Skeletal muscle cell (primary cell): ENCODE measurements at places on chromosomes 3 and 15.
A peak's percentile ranks its signal among the peaks of the same experiment; 100 is the strongest.

GRCh38 chr3:9347887-9348286 is 15.0 kb upstream of the THUMPD3 start:
- DNase-seq: peak; percentile 71

- no peak for DNase-seq
Measured at GRCh38 chr3:101689286-101689685, 2.8 kb upstream of the RPL24 start.

GRCh38 chr15:45468294-45468693 is 54.3 kb downstream of the SLC30A4 start:
- no peak for DNase-seq

GRCh38 chr15:74573987-74574386 is 33.0 kb downstream of the ARID3B start:
- no peak for DNase-seq

- DNase-seq: no peak
Measured at GRCh38 chr3:55523471-55523870, 36.4 kb upstream of the WNT5A start.

DNA sequence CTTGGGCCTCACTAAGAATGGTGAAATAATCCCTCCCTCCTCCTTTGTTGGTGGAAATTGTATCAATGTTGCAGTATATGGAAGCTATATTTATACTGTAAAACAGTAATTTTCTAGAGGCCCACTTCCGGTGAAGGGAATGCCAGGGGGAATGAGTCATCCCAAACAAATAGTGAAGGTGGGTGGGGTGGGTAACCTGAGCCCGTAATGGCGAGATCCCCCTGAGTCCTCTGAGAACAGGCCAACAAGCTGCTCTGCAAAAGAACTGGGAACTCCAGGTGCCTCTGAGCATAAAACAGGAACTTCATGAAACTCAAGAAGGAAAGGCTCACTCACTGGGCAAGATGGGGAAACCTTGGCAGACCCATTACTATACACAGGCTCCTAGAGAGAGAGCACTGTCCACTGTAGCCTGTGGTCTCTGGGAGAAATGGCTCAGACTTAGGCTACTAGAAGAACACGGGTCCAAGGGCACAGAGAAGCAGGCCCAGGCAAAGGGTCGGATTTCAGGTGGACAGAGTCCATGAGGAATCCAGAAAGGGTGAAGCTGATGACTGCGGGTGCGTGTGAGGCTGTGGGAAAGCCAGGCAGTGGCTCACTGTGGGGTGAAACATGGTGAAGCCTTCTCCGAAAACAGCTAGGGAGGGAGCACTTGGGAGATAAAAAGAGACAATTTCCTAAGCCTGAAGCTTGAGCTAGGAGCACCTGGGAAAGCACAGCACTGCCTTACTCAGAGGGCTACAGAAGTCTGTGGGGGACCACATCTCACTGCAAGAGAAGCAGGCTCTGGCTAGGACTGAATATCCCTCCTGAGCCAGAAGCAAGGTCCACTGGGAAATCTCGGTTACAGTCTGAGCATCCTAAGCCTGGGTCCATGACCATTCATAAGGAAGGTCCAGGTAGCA is 19.8 kb downstream of the LARP6 start:
- peak; percentile 65 for DNase-seq

DNA sequence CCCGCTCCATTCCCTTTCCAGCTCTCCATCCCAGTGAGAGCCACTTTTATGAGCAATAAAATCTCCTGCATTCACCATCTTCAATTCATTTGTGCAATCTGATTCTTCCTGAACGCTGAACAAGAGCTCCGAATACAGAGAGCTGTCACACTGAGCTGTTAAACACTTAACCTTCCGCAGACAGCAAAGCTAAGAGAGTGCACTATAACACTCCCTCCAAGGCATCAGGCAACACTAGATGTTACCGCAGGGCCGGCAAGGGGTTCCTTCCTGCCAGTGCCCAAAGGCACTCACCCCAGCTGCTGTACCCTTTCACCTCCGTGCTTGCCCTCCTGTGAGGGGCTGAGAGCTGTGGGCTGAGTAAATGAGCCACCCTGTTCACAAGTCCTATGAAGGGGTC is 85.6 kb downstream of the BCHE start:
- no peak for DNase-seq

- no peak for DNase-seq
Measured at GRCh38 chr3:132321304-132321703, 4.1 kb downstream of the ACP3 start.

DNA sequence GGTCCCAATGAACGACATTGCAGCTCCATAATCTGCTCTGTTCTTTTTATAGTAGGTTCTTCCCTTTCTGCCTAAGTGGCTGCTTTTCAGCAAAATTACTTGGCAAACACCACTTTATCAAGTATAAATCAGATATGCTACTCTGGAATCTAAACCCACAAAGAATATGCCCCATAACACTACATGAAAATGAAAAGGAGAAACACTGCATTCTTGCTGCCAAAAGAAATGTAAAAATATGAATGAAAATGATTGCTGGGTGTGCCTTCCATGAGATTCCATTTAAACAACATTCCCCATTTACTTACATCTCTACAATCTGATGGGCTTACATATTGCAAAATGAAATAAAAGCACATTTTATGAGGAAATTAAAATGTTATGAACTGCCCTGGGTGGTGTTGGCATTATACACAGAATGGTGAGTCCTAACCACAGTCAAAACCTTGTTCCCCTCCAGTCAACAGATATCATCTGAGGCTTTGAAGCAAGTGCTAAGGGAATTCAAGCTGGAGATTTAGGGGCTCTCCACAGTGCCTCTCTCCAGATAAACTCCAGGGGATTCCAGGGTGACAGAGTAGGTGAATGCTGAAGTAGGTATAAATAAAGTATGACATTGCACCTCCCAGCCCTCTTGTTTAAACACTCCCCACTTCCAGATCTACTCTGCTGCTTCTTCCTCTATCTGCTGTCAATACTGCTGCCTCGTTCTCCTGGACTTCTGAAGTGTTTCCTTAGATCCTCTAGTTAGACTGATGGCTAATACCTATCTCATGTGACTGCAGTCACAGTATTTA is 136.5 kb downstream of the RORA start:
- no peak for DNase-seq

DNA sequence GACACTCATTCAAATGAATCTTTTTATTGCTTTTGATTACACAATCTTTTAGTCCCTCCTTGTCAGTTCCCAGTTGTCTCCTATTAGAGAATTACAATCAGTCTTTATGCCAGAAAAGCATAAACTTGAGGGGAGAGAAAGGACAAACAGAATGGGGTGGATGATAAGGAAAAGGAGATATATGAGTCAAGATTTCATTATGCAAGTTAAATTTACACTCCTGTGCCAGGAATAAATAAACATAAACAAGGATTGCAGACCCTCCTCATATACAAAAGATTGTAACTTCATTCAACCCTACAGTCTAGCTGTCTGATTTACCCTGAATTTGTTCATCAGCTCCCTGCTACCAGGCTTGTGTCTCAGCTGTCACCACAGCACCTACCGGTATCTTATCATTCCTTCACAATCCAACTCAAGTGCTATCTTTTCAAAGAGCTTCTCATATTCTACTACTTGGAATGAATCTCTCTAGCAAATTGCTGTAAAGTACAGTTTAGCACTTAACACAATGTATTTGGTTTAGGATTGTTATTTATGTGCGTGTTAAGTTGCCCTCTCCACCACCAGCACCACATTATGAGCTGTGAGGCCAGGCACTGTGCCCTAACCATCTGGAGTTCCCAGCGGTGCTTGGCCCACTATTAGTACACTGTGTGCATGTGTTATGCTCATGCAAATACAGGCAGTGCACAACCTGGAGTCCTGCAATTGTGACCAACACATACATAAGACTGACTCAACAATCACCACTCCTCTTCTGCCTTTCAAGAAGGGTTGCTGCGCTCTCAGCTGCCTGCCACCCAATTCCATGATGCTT is 504.1 kb downstream of the TBL1XR1 start:
- no peak for DNase-seq

DNA sequence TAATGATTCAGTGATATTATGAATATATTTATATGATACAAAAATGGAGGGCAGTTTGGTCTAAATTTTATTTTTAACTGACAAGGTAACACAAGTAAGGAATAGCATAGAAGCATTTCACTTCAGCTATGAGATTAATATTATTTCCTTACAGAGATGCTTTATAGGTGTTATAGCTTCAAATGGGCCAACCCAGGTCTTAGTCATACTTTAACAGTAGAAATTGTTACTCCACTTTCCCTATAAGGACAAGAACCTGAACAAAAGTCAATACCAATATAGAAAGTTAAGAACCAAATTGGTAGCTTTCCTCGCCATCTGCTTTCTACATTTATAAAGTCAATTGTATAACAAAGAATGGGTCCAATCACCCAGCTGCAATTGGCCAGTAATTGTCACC is 570.6 kb downstream of the FOXP1 start:
- no peak for DNase-seq

GRCh38 chr3:162015856-162016255 is 519.2 kb downstream of the OTOL1 start:
- no peak for DNase-seq

- no peak for DNase-seq
Measured at GRCh38 chr3:30549600-30549999, 56.8 kb upstream of the TGFBR2 start.

DNA sequence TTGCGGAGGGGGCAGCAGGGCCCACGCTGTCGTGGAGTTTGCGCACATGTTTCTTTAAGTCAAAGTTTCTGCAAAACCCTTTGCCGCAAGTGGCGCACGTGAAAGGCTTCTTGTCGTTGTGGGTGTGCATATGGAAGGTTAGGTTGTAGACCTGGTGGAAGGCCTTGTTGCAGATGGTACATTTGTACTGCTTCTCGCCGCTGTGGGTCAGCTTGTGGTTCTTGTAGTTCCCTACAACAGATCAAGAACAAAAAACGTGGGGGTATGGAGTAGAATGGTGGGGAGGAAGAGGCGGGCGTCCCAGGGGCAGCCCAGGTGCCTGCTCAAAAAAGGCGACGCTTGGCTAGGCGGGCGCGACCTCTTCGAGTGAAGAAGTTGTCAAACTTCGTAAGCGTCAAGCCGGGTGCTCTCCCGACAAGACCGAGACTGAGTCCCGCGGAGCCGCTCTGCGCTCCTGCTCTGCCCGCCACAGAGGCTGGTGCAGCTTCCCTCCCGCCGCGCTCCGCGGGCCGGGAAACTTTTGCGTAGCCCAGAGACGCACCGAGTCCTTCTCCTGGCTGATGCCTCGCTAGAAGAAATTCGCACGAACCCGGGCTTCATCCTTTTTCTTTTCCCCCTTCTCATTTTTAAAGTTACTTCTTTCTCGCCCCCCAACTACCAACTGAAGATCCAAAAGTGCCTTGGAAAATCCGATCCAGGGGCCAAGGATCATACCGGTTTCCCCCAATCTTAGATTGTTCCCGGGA is 3.1 kb downstream of the FEZF2 start:
- DNase-seq: no peak

- DNase-seq: no peak
Measured at GRCh38 chr3:71462586-71462985, 120.9 kb downstream of the FOXP1 start.

- DNase-seq: no peak
Measured at GRCh38 chr3:153032891-153033290, 129.1 kb upstream of the RAP2B start.

GRCh38 chr3:129358177-129358771 is 70.2 kb downstream of the EFCAB12 start:
- DNase-seq: no peak

DNA sequence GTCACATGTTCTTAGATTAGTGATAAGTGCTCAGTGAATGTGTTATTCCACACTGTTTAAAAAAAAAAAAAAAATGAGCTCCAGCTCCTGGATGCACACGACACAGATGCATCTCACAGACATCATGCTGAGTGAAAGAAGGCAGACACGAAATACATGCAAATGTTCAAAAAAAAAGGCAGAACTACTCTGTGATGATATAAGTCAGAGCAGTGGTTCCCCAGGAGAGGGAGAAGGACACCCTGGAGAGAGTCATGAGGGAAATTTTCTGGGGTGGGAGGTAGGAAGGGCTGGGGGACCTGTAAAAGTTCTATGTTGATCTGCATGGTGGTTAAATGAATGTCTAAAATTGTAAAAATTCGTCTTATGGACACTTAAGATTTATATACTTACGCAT is 4.3 kb downstream of the CSRNP1 start:
- DNase-seq: no peak

DNA sequence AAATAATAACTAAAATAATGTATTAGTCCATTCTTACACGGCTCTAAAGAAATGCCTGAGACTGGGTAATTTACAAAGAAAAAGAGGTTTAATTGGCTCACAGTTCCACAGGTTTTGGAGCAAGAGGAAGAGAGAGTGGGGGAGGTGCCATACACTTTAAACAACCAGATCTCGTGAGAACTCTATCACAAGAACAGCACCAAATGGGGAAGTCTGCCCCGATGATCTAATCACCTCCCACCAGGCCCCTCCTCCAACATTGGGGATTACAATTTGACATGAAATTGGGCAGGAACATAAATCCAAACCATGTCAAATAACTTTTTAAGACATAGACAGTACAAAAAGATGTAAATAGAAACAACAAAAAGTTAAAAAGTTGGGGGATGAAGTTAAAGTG is 63.2 kb downstream of the ILDR1 start:
- DNase-seq: no peak

DNA sequence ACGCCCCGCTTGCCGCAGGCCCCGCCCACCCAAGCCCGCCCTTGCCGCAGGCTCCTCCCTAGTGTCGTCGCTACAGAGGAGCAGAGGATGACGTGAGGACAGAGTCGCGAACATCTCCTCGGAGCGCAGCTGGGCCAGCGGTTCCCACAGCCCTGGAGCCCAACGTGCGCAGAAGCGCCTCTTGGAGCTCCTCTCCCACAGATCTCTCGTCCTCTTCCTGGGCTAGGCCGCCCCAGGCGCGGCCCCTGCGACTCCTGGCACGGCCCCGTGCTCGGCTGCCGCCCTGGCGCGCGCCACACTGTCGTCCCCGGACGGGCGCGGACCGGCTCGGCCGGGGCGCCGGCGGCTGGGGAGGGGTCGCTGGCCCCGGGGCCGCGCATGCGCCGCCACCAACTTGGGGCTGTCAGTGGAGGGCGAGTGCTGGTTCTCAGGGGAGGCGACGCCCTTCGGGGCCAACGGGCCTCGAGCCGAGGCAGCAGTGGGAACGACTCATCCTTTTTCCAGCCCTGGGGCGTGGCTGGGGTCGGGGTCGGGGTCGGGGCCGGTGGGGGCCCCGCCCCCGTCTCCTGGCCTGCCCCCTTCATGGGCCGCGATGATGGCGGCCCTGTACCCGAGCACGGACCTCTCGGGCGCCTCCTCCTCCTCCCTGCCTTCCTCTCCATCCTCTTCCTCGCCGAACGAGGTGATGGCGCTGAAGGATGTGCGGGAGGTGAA is at the start of gene TRPC1:
Gene TRPC1, plus strand, starts transcription at position 67 of the 714 bp plus-strand sequence. Its CDS starts 526 bp downstream, at position 593.
- DNase-seq: peak; percentile 27

DNA sequence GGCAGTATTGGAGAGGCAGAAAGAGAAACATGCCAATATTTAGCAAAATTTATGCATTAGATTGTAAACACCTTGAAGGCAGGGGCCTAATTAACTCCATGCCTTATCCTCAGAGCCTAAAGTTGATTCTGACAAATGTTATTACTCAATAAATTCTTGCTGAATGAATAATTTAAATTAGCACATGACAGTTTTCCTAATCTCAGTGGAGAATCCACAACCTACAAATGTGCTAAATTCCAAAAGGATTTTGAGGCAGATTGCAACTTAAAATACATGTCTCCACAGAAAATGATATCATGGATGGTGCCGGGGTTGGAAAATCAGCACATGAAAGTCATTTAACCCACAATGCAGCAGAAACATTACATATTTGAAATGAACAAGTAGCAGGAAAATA is 41.1 kb upstream of the NANOGP8 start:
- no peak for DNase-seq

GRCh38 chr15:82792068-82792467 is 13.8 kb downstream of the FSD2 start:
- DNase-seq: no peak

GRCh38 chr15:69755551-69756310 is 303.1 kb downstream of the RPLP1 start:
- DNase-seq: peak; percentile 65
